ENCODE measurements at places on chromosomes 1 and 21.

GRCh38 chr1:98964198-98964597, 40.5 kb downstream of the PLPPR5 start:
- DNase-seq: no peak

DNA sequence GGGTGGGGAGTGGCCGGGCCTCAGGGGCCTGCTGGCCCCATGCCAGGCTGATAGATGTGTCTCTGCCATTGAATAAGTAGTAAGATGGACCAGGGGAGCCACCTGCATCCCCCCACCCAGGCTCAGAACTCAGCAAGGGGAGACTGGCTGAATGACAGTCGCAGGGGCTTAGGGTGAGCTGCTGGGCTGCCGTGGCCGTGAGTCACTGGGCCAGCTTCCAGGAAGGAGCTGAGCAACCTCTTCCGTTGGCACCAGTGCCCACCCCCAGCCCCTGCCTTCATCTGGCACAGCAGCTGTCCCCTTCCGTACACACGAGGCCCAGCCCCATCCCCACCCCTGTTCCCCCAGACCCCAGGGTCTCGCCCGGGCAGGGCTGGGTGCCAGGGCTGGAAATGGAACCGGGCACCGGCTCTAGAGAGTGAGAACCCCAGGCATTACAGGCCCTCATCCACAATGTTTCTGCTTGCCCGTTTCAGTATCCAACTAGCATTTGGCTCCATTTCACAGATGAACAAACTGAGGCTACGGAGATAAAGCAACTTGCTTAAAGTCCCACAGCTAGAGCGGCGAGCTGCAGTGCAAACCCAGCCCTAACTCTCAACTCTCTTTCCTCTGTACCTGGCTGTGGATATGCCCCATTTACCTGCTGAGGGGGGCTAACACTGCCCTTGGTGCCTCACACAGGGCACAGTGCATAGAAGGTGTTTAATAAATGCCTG, 10.2 kb downstream of the WNT4 start:
- no peak for DNase-seq

DNA sequence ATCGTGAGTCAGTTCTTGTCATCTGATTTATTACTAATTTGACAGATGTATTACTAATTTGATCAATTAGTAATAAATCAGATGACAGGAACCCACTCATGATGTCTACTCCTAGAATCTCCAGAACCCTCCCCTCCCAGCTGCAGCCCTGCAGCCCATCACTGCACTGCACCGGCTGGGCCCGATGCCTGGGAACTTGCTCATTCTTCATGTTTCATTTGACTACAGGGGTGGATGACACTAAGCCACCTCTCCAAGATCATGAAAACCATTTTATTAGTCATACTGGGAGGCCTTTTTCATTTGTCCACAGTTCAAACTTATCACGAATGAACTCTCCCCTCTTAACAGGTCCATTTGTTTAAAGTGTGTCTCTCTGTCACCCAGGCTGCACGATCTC, 41.0 kb downstream of the KCNH1 start:
- DNase-seq: no peak

DNA sequence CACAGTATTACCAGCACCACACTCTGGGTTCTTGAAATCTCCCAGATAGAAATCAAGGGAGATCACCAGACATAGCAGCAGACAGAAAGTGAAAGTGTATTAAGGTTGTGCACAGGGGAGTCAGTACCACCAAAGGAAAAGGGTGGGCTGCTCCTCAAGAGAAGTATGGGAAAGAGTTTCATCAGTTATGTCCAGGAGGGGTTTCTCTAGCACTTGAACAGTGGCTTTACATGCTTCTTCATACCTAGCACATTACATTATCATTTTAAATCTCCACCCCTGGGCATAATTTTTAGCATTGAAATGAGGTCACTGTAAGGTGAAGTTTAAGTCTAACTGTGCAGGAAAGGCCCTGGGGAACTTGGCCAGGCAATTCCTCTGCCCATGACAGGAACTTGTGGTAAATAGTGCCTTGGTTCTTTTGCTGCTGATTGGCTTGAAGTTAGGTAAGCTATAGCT, 601.0 kb downstream of the NUF2 start:
- no peak for DNase-seq

Data from Right ventricle myocardium superior (tissue), 1 donor.